ENCODE measurements at places on chromosomes 3 and 15.

DNA sequence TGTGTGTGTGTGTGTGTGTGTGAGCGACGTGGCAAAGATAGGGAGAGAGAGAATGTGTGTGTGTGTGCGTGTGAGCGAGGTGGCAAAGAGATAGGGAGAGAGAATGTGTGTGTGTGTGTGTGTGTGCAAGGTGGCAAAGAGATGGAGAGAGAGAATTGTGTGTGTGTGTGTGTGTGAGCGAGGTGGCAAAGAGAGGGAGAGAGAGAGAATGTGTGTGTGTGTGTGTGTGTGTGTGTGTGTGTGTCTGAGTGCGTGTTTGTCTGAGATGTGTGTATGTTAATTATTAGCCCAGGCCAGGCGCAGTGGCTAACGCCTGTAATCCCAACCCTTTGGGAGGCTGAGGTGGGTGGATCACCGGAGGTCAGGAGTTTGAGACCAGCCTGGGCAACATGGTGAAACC, 154.6 kb upstream of the RGMA start:
- DNase-seq, result no peak

GRCh38 chr3:56940976-56941375, 119.5 kb upstream of the SPATA12 start:
- DNase-seq, result no peak

DNA sequence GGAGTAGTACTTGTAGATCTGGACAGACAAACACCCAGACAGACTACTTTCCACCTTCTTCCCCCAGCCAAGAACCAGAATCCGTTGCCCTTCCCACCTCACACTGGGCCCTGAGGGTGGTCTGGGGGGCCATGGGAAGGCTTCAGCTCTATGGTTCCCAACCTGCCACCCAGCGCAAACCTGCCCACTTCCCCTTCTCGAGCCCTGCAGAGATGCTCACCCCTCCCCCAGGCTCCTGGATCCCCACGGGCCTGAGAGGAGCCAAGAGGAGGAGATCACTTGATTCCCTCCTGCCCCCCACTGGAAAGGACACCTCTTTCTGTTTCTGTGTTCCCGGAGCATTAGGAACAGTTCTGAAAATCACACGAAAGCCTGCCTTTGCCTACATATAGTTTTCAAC, 8.7 kb downstream of the STRA6 start:
- DNase-seq, result no peak

- DNase-seq, result peak; percentile 90
Observed at GRCh38 chr15:88649286-88649733, 10.5 kb downstream of the ISG20 start.

GRCh38 chr3:140359233-140359995, 318.4 kb upstream of the TRIM42 start:
- DNase-seq, result no peak

GRCh38 chr3:48765376-48765775, 48.4 kb upstream of the IP6K2 start:
- peak; percentile 15 for DNase-seq

GRCh38 chr3:31105438-31106077, 211.1 kb upstream of the GADL1 start:
- DNase-seq, result peak; percentile 97

DNA sequence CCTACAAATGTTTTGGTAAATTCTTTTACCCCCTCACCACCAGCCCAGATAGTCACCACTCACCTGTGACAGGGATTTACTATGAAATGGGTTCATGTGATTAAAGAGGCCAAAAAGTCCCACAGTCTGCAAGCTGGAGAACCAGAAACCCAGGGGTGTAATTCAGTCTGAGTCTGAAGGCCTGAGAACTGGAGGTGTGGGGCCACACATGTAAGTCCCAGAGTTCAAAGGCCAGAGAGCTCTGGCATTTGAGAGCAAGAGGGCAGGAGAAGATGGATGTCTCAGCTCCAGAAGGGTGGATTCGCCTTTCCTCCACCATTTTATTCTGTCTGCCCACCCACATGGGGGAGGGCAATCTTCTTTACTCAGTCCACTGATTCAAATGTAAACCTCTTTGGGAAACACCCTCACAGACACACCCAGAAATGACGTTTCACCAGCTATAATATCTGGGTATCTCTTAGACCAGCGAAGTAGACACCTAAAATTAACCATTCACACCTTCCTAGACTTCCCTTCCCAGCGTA, 11.9 kb downstream of the RTP3 start:
- no peak for DNase-seq

DNA sequence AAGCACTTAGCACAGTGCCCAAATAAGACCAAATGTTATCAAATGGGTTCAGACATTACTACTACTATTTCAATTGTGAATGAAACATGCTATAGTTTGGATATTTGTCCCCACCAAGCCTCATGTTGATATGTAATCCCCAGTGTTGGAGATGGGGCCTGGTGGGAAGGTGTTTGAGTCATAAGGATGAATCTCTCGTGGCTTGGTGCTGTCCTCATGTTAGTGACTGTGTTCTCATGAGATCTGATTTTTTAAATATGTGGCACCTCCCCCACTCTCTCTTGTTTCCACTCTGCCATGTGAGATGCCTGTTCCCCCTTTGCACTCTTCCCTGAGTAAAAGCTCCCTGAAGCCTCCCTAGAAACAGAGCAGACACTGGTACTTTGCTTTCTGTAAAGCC, 148.7 kb upstream of the TGFBR2 start:
- DNase-seq, result no peak

- DNase-seq, result no peak
Observed at GRCh38 chr3:8637348-8637747, 7.2 kb downstream of the SSUH2 start.

DNA sequence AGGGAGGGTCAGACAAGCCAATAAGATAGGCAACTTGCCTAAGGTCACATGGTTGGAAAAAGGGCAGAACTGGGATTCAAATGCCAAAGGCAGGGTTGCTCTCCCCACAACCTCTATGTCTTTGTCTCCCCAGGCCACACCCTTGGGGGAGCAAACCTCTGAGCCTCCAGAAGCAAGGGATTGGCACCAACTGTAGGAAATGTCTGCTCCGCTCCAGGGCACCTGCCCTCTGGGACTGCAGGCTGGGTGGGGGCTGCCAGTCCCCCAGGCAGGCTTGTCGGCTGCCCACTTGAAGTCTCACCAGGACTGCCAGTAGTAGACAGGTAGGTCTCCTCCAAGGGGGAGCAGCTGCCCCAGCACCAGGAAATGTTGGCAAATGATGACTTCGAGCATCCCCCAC, 2.0 kb downstream of the FAM3D start:
- no peak for DNase-seq

DNA sequence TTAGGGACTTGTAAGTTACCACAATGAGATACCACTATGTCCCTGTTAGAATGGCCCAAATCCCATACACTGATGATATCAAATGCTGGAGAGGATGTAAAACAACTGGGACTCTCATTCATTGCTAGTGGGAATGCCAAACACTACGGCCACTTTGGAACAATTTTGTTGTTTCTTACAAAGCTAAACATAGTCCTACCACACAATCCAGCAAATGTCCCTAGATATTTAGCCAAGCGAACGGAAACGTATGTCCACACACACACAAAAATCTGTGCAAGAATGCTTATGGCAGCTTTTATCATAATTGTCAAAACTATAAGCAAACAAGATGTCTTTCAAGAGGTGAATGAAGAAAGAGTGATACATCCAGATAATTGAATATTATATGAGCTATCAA, 271.2 kb downstream of the CD47 start:
- DNase-seq, result no peak

GRCh38 chr3:37163262-37164015, 10.9 kb downstream of the LRRFIP2 start:
- DNase-seq, result peak; percentile 85

DNA sequence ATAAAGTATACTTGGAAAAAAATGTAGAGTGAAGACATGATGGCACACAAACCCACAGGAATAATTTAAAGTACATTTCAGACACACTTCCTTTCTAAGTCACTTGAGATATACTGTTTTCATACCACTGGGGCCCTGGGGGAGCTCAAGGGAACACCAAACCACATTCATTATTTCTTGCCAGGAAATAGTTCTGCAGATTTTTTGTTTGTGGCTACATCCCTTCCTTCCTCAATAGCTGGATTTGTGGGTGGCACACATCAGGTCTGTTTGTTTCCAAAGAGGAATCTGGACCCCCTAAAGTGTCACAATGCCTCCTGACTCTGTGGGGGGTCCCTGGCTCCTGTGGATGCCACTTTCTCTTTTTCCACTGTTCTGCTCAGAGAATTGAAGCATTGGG, 153.5 kb upstream of the COL8A1 start:
- peak; percentile 34 for DNase-seq

DNA sequence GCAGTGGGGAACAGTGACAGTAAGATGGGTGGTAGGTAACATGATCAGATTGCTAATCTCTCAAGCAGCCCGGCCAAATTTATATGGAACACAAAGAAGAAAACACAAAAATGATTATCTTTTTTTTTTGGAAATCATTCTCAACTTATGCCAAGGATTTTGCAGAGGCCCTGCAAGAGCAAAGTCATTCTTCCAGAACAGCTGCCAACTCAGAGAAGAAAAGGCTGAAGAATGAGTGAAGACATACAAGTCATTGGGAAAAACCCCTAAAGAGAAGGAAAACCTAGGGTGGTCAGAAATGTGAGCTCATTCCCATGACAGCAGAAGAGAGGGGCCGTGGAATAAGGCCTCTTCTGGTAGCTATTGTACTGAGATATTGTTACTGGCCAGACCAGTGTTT, 246.7 kb downstream of the SHOX2 start:
- DNase-seq, result no peak

- no peak for DNase-seq
Observed at GRCh38 chr3:189172668-189173419, 1.1 kb downstream of the TPRG1 start.

DNA sequence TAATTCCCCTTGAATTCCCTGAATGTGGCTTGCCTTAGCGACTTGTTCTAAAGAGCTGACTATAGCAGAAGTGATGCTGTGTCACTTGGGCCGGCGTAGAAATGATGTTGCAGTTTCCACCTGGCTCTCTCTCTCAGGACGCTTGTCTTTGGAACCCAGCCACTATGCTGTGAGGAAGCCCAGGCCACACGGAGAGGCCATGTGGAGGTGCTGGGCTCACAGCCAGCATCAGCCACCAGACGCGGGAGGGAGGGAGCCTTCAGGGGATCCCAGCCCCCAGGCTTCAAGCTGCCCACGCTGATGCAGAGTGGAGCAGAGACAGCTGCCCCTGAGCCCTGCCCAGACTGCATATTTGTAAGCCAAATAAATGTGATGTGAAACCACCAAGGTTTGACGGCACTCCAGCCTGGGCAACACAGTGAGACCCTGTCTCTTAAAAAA, 18.6 kb downstream of the RNU5B-1 start:
- DNase-seq, result no peak

DNA sequence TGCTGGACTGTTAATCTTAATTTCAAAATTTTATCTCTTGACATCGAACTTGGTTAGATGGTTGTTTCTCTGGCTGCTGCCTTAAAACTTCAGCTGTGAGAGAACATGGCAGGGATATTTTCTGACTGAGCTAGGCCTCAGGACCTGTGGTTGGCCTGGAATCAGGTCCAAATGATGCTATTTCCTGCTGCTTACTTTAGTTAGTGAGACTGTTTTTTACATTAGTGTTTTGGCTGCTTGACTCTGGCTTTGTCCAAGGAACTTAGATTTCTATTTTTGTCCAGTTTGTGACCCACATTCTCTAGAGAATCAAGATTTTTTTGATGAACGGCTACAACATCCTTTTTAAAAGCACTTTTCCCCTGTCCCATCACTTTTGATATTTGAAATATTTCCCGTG, 497.9 kb upstream of the SGO1 start:
- peak; percentile 6 for DNase-seq

DNA sequence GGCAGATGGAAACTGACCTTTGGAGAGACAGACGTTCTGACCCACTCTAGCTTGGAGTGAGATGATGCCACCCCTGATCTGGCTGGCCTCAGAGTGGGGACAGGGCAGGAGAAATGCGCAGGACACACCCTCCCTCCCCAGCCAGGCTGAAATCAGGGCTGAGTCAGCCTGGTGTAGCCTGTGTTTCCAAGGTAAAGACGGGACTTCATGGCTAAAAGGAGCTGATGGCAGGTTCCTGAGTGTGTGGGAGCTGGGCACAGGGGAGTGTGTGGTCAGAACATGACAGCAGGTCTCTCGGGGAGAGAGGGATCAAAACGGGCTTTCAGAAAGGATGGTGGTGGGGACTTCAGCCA, 14.6 kb upstream of the POLG start:
- no peak for DNase-seq

GRCh38 chr3:52704611-52705437, 767 bp downstream of the GLT8D1 start:
- DNase-seq, result peak; percentile 31

DNA sequence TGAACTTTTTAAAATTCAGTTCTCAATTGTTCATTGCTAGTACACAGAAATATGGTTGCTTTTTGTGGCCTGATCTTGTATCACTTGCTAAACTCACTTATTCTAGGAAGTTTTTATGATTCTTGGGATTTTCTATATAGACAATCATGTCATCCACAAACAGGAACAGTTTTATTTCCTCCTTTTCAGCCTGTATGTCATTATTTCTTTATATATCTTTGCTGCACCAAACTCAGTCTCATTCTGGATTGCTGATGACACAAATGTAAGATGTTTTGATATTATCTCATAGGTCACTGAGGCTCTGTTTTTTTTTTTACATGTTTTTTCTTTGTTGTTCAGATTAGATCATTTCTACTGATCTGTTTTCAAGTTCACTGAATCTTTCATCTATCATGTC, 71.7 kb downstream of the TTBK2 start:
- DNase-seq, result no peak

- peak; percentile 3 for DNase-seq
Observed at GRCh38 chr3:169564883-169565282, 98.6 kb downstream of the MECOM start.

DNA sequence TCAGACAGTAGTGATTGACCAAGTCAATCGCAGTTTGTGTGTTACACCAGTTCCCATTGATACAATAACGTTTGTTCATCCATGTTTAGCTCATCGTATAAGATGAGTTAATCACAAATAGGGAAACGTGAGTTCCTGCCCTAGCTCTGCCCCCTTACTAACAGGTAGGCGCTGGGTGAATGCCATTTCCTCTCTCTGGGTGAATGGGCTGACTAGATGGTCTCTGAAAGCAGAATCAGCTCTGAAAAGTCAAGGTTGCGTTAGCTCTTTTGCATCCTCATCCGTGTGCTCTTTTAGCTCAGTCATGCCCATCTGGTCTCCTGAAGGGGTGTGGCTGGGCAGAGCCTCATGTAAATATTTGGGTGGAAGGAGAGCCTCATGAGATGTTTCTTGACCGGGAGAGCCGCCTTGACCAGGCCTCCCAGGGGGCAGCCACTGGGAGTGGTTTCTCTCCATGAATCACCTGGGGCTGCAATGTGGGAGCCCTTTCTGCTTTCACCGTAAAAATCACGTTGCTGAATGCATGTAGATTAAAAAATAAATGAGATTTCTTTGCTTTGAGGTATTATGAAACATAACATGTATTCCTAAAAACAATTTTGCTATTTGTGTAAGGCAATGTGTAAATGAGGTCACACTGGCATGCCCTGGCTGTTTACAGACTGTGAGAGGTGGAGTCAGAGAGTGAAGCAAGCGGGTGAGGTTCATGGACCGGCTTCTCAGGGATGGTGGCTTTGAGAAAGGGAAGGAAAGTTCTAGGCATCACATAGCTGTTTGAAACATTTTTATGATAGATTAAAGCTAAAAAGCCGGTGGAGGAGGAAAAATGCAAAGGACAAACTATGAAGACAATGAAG, 108.4 kb upstream of the RASGRP1 start:
- no peak for DNase-seq

All from HCEC 1CT (cell line).